D721Med (cell line): ENCODE measurements at places on chromosomes 1 and 21.

DNA sequence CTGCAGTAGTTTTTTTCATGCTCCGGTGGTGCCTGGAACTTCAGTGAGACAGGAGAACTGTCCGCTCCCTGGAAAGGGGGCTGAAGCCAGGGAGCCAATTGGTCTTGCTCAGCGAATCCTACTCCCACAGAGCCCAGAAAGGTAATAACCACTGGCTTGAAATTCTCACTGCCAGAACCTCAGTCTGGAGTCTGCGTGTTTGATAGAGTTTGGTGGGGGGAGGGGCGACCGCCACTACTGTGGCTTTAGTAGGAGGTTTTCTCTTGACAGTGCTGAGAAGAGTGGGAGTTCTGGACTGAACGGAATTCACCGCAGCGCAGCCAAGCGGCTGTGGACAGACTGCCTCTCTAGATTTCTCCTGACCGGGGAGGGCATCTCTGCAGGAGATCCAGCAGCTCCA is 8.0 kb upstream of the OR2M3 start:
- no peak for DNase-seq

GRCh38 chr1:190906206-190906725 is 428.6 kb upstream of the BRINP3 start:
- no peak for DNase-seq

DNA sequence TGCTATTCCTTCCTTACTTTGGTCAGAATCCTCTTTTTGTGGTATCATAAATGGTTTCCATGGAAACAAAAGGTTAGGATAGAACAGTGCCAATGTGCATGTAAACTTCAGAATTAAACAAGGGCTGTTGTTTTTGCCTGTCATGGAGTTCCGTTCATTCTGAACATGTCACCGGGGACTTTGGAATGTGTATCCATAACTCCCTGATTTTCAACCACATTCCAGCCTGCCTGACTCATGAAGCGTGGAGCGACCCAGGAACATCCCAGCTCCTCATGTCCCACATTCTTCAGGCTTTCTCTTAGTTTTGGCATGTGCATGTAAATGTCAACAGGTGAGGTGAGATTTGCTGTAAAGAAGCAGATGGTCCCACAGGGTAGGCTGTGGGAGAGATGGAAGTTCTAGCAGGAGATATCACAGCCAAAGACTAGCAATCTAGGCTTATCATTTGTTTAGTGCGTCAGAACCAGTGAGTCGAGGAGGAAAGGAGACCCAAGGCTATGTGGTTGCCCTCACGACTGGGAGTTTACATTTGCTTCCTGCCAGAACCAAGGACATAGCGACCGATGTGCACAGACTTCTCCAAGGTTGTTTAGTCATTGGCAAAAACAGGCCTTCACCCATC is 23.0 kb upstream of the DNAJC11 start:
- no peak for DNase-seq

GRCh38 chr1:215844266-215844665 is 277.2 kb downstream of the KCTD3 start:
- no peak for DNase-seq

- no peak for DNase-seq
Measured at GRCh38 chr1:23810818-23811540, 10.4 kb upstream of the GALE start.

- no peak for DNase-seq
Measured at GRCh38 chr1:94672934-94673333, 131.4 kb upstream of the F3 start.
